ENCODE measurements at places on chromosomes 12 and 14.

DNA sequence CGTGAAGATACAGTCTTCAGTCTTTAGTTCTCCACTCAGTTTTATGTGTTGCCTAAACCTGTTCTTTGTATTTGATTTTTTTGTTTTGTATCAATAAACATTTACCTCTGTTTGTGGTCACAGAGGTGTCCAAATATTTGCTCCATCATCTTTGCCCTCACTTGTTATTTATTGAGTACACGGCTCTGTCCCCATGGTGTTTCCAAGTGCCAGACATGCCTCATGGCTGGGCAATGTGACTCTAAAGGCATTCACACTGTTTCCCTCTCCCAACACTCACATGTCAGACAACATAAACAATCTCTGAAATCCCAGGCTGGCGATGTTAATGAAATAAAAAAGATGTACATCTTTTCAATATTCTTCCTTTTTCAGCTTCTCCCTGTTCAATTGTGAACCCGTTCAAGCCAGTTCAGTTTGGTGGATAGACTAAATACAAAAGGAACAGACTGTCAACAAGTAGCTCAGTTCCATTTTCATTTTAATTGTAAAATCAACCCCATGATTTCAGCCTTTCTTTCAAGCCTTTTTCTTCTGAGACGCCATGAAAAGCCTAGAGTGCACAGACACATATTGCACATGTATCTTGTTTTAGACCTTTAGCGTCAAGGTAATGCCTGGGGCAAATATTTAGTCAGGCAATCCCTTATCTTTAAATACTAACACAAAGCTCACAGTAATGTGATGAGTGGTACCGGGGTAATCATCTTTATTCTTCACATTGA is 680.7 kb downstream of the GALC start:
- no peak for DNase-seq

DNA sequence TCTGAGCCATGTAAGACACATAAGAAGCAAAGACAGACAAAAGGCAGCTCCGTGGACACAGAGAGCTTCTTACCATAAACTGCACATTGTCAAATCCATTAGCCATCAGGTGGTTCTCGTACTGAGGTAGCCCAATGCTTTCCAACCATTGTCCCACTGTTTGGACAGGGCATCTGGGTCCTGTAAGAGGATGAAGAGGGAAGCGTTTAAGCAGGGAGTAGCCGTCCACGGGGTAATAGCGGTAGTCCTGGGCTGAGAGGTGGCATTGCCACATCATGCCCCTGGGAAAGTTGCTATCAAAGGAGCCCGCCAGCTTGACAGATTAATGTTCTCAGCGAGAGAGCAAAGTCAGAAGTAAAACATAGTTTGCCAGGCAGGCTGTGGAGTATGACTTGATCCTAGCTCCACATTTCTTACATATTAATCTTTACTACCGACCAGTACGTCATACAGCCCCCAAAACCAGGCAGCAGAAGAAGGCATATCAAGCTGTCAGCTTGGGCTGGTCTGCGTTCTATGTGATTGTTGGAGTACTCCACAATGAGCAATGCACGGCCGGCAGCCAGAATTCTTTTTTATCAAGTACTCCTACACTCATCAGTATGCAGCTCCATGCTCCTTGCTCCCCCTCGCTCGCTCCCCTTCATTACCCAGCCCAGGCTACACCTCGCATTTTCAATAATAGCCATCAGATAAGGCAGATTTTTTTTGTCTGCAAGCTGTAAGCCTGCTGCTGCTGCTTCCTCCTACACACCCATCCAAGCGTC is 493.2 kb upstream of the GARIN6 start:
- no peak for DNase-seq

DNA sequence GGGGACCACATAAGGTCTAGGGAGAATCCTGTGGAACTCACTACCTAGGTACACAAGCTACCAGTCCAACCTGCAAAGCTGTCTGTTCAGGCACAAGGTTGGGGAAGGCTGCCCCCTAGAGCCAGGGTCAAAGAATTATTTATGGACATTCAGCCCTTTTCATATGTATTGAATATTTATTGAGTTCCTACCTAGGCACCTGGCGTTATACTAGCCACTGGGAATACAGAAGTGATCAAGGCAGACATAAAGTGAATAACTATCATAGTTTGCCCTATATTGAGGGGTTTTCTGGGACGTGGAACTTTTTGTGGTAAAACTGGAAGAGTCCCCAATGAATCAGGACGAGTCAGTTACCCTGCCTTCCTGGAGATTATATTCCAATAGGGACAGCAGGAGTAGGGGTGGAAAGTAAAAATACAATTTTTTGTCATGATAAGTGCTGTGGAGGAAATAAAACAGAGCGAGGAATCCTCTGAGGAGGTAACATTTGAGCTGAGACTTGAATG is 5.8 kb upstream of the SLC48A1 start:
- DNase-seq, result peak; percentile 69

DNA sequence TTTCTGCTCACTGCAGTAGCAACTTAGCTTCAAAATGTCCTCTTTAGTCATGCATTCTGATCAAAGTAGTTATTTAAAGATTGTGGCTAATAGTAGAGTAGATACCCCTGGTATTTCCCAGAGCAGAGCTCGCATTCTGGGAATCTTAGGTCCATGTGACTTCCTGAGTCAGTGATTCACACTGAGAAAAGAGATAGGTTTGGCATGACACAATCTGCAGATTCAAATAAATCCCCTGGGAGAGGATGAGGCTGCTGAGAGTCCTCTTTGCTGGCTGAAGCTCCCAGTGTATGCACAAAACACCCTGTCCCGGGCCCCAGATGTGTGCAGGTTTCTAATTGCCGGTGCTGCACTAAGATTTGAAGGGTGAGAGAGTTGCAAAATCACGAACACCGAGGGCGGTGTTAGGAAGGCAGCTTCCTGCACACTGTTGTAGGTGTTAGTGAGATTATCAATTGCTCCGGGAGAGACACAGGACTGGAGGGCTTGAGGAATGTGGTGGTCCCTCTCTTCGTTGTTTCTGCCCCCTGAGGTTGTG is 233.2 kb downstream of the NRXN3 start:
- DNase-seq, result no peak

- peak; percentile 8 for DNase-seq
Observed at GRCh38 chr12:62123721-62124203, 136.4 kb upstream of the USP15 start.

DNA sequence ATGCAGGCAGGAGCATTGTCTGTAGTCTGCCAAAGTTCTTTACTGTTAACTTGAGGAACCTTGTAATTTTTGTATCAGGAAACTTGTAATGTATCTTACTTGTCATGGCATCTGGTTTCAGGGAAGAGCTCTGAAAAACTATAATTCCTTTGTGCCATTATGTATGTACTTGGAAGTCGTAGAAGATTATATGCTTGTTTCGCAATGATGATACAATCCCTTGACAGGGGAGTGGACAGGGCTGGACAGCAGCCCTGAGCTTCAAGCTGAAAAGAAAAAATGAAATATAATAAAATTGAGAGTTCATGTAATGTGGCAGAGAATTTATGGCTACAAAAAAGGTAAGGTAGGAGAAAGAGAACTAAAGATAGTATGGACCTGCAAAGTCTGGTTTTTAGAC is 7.4 kb upstream of the DLGAP5 start:
- DNase-seq, result no peak

GRCh38 chr12:62651138-62651537 is 184.5 kb downstream of the MON2 start:
- DNase-seq, result no peak

- no peak for DNase-seq
Observed at GRCh38 chr12:120783197-120783596, 57.6 kb downstream of the ACADS start.

DNA sequence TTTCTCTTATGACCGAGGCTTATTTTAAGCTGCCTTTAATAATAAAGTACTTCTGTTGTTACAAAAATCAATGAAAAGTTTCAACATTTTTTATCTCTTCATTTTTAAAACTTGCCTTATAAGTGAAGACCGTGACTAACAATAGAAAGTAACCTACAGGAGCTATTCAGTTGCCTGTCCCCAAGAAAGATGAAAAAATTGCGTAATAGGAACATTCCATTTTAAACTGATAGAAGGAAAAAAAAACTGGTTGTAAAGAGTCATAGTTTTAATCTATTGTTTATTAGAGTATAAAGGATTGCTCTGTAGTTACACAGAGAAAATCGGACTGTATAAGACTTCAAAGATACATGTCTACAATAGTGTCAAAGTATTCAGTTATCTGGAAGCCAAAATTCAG is 83.3 kb downstream of the DAAM1 start:
- DNase-seq, result no peak

DNA sequence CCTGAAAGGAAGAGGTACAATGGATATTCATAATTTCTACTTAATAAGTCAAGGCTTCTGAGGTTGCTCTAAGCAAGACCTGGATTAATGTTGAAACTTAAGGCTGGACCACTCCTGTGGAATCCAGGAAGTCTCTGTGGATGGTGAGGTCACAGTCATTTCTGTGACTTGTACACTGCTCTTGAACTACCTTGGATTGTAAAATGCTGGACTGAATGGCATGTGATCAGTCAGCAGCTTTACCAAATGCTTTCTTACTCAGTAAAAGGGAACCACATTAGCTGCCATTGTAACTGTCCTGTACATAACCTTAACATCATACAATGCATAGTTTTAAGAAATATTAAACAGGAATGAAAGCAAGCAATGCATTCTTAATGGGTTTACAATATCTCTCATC is 182.9 kb downstream of the NOVA1 start:
- no peak for DNase-seq

DNA sequence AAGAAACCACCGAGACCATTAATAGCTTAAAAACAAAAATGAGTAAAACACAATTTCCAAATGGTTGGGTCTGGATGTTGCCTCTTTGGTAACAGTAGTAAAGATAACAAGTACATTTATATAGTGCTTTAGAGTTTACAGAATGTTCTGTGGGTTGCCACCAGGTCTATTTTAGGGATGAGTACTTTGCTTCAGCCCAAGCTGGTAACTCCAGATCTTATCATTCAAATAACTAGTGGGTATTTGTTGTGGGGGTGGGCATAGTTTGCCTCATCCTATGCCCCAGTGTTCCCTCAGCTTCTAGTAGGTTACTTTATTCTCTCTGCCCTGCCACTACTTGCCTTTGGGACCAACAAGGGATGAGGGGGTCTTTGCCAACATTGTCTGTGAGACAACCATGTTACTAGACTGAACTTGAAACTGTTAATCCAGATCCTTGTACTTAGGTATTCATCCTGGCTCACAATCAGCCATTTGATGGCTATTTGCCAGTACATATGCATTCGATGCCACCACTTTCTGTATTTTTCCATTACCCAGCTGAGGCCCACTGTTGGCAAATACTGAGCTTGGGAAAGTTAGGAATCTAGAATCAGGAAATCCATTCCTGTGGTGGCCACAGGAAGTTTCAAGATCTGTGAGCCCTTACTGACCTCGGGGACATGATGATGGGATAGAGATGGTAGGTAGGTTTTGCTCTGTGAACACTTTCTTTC is 17.6 kb upstream of the AKAP6 start:
- DNase-seq, result no peak

DNA sequence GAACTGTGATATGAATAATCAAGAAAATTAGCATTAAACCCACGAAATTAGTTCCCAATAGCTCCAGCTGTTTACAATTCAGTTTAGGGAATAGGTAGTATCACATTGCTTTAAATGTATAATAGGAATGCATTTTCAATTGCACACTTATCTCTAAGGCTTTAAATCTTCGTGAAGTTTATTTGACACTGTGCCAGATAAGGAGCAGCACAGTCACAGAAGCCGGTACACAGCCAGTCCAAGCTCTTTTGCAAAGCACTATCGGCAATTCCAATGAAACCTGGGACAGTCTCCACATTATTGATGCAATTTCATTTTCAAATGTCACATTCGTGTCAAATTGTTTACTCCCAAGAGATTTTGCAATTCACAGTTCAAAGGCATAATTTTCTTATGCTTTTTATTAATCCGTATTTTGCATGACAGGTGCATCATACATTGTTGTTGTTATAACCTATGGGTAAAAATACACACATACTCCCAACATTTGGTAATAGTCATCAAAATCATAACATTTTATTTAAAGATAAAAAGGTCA is 602.8 kb downstream of the RPS29 start:
- no peak for DNase-seq

DNA sequence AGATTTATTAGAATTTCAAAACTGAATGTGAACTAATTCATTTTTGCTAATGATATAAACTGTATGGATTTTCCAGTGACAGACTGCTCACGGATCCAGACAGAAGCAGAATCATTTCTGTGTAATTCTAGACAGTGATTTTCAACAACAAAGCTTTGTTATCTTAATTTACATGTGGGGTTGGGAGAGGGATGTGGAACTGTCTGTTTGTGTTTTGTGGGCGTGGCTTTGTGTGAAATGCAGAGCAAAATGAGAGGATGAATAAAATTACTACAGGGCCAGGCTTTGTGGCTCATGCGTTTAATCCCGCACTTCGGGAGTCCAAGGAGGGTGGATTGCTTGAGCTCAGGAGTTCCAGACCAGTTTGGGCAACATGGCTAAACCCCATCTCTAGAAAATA is 834.7 kb downstream of the GALC start:
- no peak for DNase-seq

GRCh38 chr12:111758120-111758561 is 8.6 kb upstream of the ALDH2 start:
- DNase-seq, result no peak

GRCh38 chr12:114420944-114421335 is 15.0 kb upstream of the TBX5 start:
- no peak for DNase-seq

DNA sequence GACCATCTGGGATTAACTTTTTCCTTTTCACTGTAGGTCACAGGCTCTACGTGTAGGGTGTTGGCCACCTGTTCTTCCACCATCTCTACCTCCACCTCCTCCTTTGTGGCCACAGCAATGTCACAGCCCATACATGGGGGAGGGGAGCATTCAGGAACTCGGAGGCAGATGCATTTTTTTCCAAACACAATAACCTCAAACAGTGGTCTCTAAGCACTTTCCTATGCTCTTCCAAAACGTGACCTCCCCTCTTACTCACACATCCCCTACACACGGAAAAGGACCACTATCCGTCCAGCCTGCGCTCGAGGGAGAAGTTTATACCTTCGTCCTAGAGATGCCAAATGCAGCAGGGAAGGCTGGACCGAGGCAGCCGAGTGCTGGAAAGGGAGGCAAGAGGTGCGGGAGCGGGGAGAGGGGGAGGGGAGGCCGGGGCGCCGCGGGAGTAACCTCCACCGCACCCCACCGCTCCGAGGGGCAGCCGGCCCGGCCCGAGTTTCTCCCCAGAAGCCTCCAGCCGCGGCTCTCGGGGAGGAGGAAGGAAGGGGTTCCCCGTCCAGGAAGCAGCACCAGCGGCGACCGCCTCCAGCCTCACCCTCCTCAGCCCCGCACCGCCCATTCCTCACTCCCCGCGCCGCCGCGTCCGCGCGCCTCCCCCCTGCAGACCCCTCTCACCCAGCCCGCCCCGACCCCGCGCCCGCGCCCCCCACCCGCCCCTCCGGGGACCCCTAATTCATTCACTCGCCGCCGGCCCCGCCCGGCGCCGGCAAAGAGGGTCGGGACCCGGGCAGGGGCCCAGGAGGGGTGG is 594 bp downstream of the KRAS start:
- no peak for DNase-seq

GRCh38 chr14:34766606-34767005 is 52.2 kb upstream of the CFL2 start:
- no peak for DNase-seq
